Nasal cavity respiratory epithelium epithelial cell of viscerocranial mucosa (primary cell): ENCODE measurements at places on chromosomes 12 and 14. TPM values are rescaled to one million over a fixed set of nuclear protein-coding genes. Genes with fewer than 3 reads are reported as not detected.

The FOXG1 gene
- total RNA-seq: 0.34 and 3.7 TPM in 2 replicates

The TNS2 gene
- 0.34 and 3.1 TPM in 2 replicates for total RNA-seq

The SPIC gene
- total RNA-seq: not detected in 2 replicates

The NOS1 gene
- total RNA-seq: under 0.01 and 3.1 TPM in 2 replicates

The ADAM21 gene
- total RNA-seq: under 0.01 and 0.14 TPM in 2 replicates

The IGF1 gene
- not detected in 2 replicates for total RNA-seq

The NXPH4 gene
- total RNA-seq: 1.0 and 14.2 TPM in 2 replicates

The MMP19 gene
- under 0.01 and 0.28 TPM in 2 replicates for total RNA-seq

The DNM1L gene
- 80.7 and 97.8 TPM in 2 replicates for total RNA-seq

The SPX gene
- 0.21 and 0.68 TPM in 2 replicates for total RNA-seq

The MYL2 gene
- total RNA-seq: not detected in 2 replicates

The PPP1R1A gene
- total RNA-seq: not detected in 2 replicates

The MYF5 gene
- not detected in 2 replicates for total RNA-seq

The OAS1 gene
- total RNA-seq: 5.1 and 12.0 TPM in 2 replicates

The KRT6B gene
- total RNA-seq: 369 and 1,719 TPM in 2 replicates

The PRH2 gene
- 0.34 TPM in 1 of 2 replicates, not detected in the other for total RNA-seq

The NAP1L1 gene
- total RNA-seq: 210 and 294 TPM in 2 replicates

The HCFC2 gene
- total RNA-seq: 6.2 and 13.3 TPM in 2 replicates

The AQP2 gene
- total RNA-seq: not detected in 2 replicates

The CELA1 gene
- under 0.01 TPM in 1 of 2 replicates, not detected in the other for total RNA-seq

The SSTR1 gene
- not detected in 2 replicates for total RNA-seq

The GPATCH2L gene
- total RNA-seq: 44.1 and 70.8 TPM in 2 replicates

The SYCP3 gene
- total RNA-seq: under 0.01 and 0.36 TPM in 2 replicates

The GYS2 gene
- not detected in 2 replicates for total RNA-seq
